ENCODE measurements at places on chromosomes 4 and X. TPM values are rescaled to one million over a fixed set of nuclear protein-coding genes. Genes with fewer than 3 reads are reported as not detected.

The UGT2B17 gene
- polyA plus RNA-seq: not detected

GRCh38 chr4:162891788-162892707, 274.6 kb downstream of the NAF1 start:
- no peak overlapping the region for H3K4me3 ChIP-seq
- H3K4me1 ChIP-seq: no peaks in the 10 kb centered on the region
- no peaks in the 10 kb centered on the region for H3K27me3 ChIP-seq
- no peak overlapping the region for H3K27ac ChIP-seq

DNA sequence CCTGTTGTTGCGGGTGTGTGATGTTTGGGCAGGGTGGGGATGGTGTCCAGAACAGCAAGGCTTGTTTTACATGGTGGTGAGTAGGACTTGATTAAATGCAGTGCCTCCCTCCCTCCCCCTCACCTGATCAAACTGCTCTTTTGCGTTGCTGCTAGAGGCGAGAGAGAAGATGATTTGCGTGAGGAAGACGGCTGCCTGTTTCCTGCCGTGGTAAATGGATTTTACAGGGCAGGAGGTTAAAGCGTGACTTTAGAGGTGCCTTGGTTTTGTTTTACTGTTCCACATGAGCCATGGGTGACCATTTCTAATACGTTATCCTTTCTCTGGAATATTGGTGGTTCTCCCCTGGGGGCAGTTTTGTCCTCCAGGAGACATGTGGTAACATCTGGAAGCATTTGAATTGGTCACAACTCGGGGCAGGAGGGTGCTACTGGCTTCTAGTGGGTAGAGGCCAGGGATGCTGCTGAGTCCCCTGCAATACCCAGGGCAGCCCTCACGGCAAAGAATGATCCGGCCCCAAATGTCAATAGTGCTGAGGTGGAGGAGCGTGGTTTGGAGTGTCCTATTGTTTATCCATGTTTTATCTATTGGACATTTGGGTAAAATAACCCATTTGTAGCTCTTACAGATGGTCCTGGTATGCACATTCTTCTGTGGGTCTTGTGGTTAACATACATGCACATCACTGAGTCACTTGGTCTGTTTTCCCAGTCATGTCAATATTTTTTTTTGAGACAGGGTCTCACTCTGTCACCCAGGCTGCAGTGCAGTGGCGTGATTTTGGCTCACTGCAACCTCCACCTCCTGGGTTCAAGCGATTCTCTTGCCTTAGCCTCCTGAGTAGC, 73.7 kb downstream of the SHROOM2 start:
- H3K27ac ChIP-seq: no peak overlapping the region
- no peak for DNase-seq
- H3K4me1 ChIP-seq: peaks cover 10% of the 10 kb centered on the region
- H3K4me3 ChIP-seq: no peak overlapping the region
- no peaks in the 10 kb centered on the region for H3K36me3 ChIP-seq

- no peaks in the 10 kb centered on the region for H3K36me3 ChIP-seq
- no peak overlapping the region for H3K27ac ChIP-seq
- no peaks in the 10 kb centered on the region for H3K4me1 ChIP-seq
- no peak for DNase-seq
- no peaks in the 10 kb centered on the region for H3K27me3 ChIP-seq
Observed at GRCh38 chr4:55023030-55023429, 102.4 kb downstream of the KDR start.

DNA sequence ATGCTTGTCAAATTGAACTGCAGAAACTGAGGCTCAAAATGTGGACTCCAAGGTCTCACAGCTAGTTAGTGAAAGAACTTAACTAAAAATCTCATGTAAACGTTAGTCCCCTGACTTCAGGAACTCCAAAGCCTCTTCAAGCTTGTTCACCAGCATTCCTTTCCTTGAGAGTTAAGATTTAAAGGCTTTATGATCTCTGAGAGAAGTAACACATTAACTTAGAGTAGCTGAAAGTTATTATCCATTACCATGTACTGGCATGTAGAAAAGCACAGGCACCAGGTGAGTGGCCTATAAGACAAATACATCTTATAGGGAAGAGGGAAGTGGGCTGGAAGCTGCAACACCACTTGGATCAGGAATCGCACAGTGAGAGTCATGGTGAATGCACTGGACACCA, 15.3 kb downstream of the PARM1 start:
- H3K4me1 ChIP-seq: no peaks in the 10 kb centered on the region
- H3K27me3 ChIP-seq: no peaks in the 10 kb centered on the region
- DNase-seq: no peak
- H3K4me3 ChIP-seq: no peak overlapping the region
- no peak overlapping the region for H3K27ac ChIP-seq

DNA sequence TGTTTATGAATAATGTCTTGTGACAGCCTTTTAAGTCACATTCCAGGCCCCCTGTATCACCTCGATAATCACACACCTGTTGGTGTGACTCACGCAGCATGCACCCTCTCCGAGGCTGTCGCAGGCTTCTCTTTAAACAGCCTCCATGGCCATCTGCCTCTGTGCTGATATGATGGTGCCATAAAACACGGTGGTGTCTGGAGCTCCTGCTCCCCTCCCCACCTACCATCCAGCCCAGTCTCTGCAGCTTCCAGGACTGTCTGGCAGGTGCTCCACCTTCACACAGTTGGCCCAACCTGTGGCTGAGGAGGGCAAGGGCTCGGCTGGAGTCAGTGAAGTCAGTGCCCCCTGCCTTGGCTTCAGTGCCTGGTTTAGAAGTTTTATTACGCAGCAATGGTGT, 173.8 kb upstream of the RPL34 start:
- no peaks in the 10 kb centered on the region for H3K27me3 ChIP-seq
- no peaks in the 10 kb centered on the region for H3K36me3 ChIP-seq
- H3K4me1 ChIP-seq: no peaks in the 10 kb centered on the region
- DNase-seq: no peak

- H3K36me3 ChIP-seq: no peaks in the 10 kb centered on the region
- H3K4me1 ChIP-seq: no peaks in the 10 kb centered on the region
- no peak overlapping the region for H3K4me3 ChIP-seq
- no peaks in the 10 kb centered on the region for H3K27me3 ChIP-seq
- DNase-seq: no peak
- no peak overlapping the region for H3K27ac ChIP-seq
Observed at GRCh38 chr4:37188100-37188499, 56.4 kb upstream of the NWD2 start.

The TMPRSS11D gene
- polyA plus RNA-seq: not detected

The TSPAN5 gene
- polyA plus RNA-seq: 88.2 TPM

The KLHL13 gene
- polyA plus RNA-seq: 42.2 TPM

GRCh38 chr4:183321079-183321478, 1.0 kb upstream of the CLDN22 start:
- H3K27ac ChIP-seq: no peak overlapping the region
- no peak overlapping the region for H3K4me3 ChIP-seq
- peaks cover 7% of the 10 kb centered on the region for H3K36me3 ChIP-seq

DNA sequence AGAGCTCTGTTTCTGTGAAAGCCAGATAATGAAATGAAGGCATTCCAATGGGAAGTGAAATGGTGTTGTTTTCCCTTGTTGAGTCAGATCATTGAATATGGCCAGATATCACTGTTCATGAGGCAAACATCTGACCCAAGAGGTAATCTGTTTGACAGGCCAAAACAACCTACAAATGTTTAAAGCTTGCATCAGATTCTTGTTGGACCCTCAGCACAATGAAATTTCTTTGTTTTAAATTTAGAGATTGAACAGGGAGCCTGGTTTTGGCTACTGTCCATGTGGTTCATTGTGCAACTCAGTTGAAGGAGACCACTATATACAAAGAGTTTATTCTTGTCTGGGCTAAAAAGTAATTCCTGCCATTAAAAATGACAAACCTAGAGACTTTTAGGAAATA, 159.1 kb downstream of the AFF2 start:
- no peak for DNase-seq
- H3K4me3 ChIP-seq: no peak overlapping the region
- no peaks in the 10 kb centered on the region for H3K4me1 ChIP-seq
- H3K27me3 ChIP-seq: no peaks in the 10 kb centered on the region

- H3K4me1 ChIP-seq: no peaks in the 10 kb centered on the region
- no peak overlapping the region for H3K4me3 ChIP-seq
- H3K27ac ChIP-seq: no peak overlapping the region
- no peak for DNase-seq
Observed at GRCh38 chr4:21012851-21013331, 312.6 kb downstream of the PACRGL start.

DNA sequence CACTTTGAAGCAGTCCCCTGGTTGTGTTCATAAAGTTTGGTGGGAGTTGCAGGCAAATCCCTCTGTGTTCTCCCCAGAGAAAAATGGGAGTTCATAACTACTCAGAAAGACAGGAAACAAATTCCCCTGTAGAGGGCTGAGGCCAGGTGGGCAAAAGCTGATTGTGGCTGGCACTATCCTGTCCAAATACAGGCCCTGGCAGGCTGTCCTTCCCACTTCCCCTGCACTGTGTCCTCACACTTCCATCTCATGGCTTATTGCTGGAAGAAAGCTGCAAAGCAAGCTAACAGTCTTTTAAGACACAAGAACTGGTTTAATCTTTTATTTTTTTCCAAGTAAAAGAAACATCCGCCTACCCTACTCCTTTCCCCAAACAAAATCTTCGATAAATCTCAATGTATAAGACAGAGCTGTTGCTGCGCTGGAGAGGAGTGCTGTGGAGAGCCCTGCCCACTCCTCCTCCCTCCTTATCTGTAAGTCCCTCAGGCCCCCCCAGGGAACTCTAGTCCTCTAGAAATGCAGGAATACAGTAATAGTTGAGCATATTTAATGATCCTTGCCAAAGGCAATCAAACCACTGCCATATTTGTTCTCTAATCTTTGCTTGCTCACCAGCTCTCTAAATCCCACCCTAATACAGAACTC, 14.0 kb downstream of the TAPT1 start:
- no peak for DNase-seq
- no peaks in the 10 kb centered on the region for H3K36me3 ChIP-seq
- no peak overlapping the region for H3K4me3 ChIP-seq
- no peak overlapping the region for H3K27ac ChIP-seq

The FATE1 gene
- not detected for polyA plus RNA-seq

The EGF gene
- polyA plus RNA-seq: 1.8 TPM

The GPR173 gene
- 45.4 TPM for polyA plus RNA-seq

The PCDH11X gene
- 30.5 TPM for polyA plus RNA-seq

- H3K27me3 ChIP-seq: no peaks in the 10 kb centered on the region
- H3K36me3 ChIP-seq: no peaks in the 10 kb centered on the region
- no peak for DNase-seq
- H3K4me1 ChIP-seq: no peaks in the 10 kb centered on the region
Observed at GRCh38 chr4:59553063-59553720, 1646.9 kb upstream of the ADGRL3 start.

All from spinal cord (tissue), 10 donors.